Right atrium auricular region (tissue), 2 donors: ENCODE measurements at places on chromosomes 13 and 19. TPM values are rescaled to one million over a fixed set of nuclear protein-coding genes. Genes with fewer than 3 reads are reported as not detected.

The NOTCH3 gene
- 34.2 TPM for total RNA-seq

The SIGLEC12 gene
- not detected for total RNA-seq

The BRCA2 gene
- 0.15 TPM for total RNA-seq

The GRIN2D gene
- total RNA-seq, result 0.33 TPM

DNA sequence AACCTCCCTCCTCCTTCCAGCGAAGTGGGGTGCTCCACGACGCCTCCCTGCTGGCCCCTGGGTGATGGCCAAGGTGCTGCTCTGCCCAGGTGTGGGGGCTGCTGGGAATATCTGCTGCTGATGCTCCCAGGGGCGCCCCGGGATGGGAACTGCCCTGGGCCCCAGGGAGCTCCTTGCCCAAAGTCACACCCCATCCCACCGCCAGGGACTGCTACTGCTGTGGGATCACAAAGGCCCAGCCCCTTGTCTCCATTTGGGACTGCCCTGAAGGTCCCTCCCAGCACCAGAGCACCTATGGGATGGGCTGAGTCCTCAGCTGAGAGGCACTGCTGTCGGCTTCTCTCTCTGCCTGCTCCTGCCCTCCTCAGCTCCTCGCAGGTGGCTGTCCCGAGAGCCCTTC lies 19.0 kb downstream of the CHST8 start:
- no peak overlapping the region for H3K27ac ChIP-seq
- no peak for DNase-seq
- no peaks in the 10 kb centered on the region for H3K27me3 ChIP-seq
- no peak overlapping the region for H3K4me3 ChIP-seq
- no peaks in the 10 kb centered on the region for H3K36me3 ChIP-seq
- no peaks in the 10 kb centered on the region for H3K4me1 ChIP-seq

GRCh38 chr13:89520468-89520867 lies 1827.0 kb upstream of the MIR17HG start:
- H3K27me3 ChIP-seq, result no peaks in the 10 kb centered on the region
- no peak for DNase-seq
- H3K4me3 ChIP-seq, result no peak overlapping the region
- H3K27ac ChIP-seq, result no peak overlapping the region

- no peak overlapping the region for H3K27ac ChIP-seq
- H3K27me3 ChIP-seq, result no peaks in the 10 kb centered on the region
- no peaks in the 10 kb centered on the region for H3K36me3 ChIP-seq
- no peak overlapping the region for H3K4me3 ChIP-seq
- peaks cover 17% of the 10 kb centered on the region for H3K4me1 ChIP-seq
Measured at GRCh38 chr13:112796190-112796915, 106.5 kb downstream of the ATP11A start.

GRCh38 chr19:55257461-55258420 lies 1.1 kb downstream of the PPP6R1 start:
- peaks cover 59% of the 10 kb centered on the region for H3K4me1 ChIP-seq
- no peak for DNase-seq
- peak overlapping the region; percentile 97 for H3K4me3 ChIP-seq
- peak overlapping the region; percentile 95 for H3K27ac ChIP-seq
- no peaks in the 10 kb centered on the region for H3K27me3 ChIP-seq
